ENCODE measurements at places on chromosomes 2 and 18.

DNA sequence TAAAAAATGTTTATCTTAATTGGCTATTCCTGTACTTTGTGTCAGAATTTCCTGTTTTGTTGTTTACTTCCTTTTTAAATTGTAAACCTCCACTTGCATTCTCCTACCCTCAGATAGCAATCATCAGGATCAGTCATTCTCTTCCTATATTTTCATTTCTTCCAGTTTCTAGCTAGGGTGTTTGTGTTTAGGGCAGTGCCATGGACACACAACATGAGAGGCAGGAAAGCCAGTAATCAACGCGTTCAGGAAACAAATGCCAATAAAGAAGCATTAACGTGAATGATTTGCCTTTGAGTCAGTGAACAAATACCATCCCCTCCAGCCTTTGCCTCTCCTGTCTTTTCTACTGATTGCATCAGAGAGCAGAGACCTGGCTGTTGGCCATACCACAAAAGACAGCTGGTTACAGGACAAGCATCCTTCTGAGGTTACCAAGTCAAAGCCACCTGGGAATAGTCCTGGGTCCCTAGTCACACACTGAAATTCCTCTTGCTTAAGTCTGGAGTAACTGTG lies 56.7 kb upstream of the FHL2 start:
- peak; percentile 66 for DNase-seq

- peak; percentile 79 for DNase-seq
Observed at GRCh38 chr2:231613663-231614558, 21.2 kb downstream of the TEX44 start.

GRCh38 chr2:58633613-58634365 lies 392.7 kb upstream of the FANCL start:
- no peak for DNase-seq

DNA sequence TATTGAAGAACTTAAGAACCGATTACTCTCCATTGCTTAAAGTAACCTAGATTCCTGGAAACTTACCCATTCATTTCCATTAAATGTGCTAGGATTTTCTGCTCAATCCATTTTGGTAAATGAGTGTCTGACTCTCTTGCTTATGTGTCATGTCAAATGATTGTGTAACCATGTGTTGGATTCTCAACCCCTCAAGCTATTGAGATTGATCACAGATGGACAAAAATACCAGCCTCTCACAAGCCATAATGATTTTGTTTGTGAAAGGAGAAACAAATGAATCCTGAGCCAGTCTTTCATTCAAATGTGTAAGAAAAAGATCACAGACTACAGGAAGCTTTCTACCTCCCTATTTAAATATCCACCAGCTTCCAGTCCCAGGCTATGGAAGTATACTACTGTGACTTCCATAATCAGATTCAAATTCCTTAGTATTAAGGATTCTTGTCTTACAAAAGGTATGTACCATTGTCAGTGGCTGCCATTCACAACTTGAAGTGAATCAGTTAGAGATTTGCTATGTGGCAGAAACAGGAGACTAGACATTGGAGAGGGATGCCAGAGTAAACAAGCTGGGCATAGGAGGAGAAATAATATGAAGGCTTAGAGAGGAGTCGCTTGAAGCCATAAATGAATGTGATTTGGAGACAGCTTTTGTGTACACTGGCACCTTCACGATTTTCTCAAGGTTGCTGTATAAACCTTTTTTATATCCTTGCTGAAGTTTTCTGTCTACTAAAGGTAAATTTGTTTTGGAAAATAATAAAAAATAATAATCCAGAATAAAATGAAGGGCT lies 498.5 kb upstream of the SETBP1 start:
- DNase-seq = no peak

- DNase-seq = no peak
Observed at GRCh38 chr2:174281736-174282135, 33.4 kb upstream of the OLA1 start.

GRCh38 chr2:154280543-154280942 lies 408.8 kb downstream of the GALNT13 start:
- DNase-seq = no peak

DNA sequence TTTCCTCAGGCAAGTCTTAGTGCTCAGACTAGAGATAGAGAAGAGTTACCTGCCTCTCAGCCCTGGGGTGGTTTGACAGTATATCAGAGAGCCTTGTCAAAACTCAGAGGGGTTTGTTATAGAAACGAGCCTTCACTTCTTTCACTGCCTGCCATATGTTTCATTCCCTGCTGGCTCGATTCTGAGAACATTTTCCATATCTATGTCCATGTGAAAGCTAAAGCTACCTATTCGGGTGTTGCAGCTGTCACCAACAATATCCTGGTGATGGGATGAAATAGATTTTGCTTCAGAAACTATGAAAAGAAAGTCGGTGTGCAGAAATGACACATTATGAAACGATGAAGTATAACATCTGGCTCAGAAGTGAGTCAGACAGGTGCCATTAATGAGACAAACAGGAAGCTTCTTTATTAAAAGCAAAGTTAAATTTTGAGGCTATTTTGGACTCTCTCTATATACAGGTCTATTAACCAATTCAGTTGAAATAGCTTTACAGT lies 56.1 kb upstream of the TANK start:
- DNase-seq = no peak

GRCh38 chr2:8985561-8986326 lies 17.7 kb downstream of the MBOAT2 start:
- no peak for DNase-seq

GRCh38 chr2:45178359-45178758 lies 169.1 kb upstream of the SIX2 start:
- no peak for DNase-seq

DNA sequence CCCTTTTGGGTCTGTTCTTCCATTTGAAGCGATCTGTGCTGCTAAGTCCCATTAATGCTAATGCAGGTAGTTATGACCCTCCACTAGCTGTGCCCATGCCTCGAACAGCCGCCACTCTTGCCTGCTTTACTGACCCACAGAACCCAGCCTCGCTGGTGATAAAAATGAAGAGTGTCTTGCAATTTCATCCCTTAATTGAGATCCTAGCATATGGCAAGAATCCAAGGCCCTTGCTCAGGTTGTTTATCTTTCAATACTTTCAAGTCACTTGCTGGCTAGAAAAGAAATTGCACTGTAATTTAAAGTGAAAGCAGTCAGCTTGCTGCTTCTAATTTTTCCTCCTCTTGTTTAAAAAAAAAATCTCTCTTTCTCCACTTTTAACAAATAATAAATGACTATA lies 73.6 kb downstream of the ZNF521 start:
- no peak for DNase-seq

GRCh38 chr2:101399021-101399799 lies 11.9 kb upstream of the CREG2 start:
- no peak for DNase-seq

- no peak for DNase-seq
Observed at GRCh38 chr2:54899576-54900200, 150.6 kb downstream of the RTN4 start.

GRCh38 chr2:163647300-163647699 lies 88.5 kb downstream of the FIGN start:
- DNase-seq = no peak

- DNase-seq = no peak
Observed at GRCh38 chr2:210768329-210768910, 212.0 kb downstream of the CPS1 start.

- DNase-seq = no peak
Observed at GRCh38 chr18:66900837-66901236, 296.9 kb upstream of the CDH19 start.

GRCh38 chr2:158269143-158269542 lies 167.5 kb downstream of the UPP2 start:
- DNase-seq = peak; percentile 62

- DNase-seq = no peak
Observed at GRCh38 chr2:25420820-25421237, 79.1 kb upstream of the DNMT3A start.

- no peak for DNase-seq
Observed at GRCh38 chr2:55876429-55877086, 47.0 kb downstream of the EFEMP1 start.

DNA sequence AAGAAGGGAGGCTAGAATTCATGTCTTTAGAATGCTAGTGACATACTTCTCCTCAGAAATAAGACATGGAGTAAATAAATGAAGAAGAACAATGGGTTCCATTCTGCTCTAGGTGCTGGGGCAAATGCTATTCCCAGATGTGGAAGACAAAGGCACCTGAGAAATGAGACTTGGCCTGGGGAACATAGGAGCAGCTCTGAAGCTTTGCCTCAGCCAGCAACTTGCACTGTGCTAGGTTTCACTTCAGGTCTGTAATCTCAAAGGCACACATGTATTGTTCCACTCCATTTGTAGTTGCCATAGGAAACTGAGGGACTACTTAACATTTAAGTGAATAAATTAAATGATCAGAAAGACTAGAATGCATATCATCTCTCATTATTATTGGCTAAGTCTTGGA lies 538.9 kb upstream of the REG3G start:
- DNase-seq = peak; percentile 19

All from NCI-H774 (cell line).